ENCODE measurements at places on chromosomes 13 and 19.

DNA sequence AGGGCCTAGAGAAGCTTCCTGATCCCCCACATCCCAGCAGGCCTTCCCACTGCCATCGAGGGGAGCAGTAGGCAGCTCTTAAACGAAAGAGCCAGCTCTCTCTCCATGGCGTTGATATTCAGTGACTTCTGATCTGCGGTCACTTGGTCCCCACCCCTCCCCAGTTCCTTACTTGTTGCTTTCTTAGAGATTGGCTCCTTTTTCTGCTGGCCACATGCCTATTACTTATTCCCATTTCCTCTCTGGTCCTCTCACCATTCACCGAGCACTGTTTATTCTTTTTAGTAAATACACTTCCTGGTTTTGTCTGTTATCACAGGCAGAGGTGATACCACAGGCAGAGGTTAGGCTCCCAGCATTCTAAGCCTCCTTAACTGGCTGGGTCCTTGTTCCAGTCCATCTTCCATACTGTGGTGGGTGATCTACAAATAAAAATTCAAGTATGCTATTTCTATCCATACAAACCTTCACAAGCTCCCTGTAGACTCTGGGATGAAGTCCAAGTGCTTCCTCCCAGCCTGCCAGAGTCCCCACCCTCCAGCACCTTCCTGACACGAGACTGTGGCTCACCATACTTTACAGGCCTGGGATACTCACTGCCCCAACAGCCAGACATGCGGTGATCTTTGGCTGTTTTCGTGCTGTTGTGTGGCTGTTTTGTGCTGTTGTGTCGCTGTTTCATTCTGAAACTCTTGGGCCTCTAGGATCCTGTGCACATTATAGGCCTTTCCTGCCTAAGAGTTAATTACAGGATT, 315.9 kb downstream of the ATP8A2 start:
- DNase-seq, result no peak

- DNase-seq, result no peak
Measured at GRCh38 chr19:40623403-40624251, 22.5 kb downstream of the LTBP4 start.

DNA sequence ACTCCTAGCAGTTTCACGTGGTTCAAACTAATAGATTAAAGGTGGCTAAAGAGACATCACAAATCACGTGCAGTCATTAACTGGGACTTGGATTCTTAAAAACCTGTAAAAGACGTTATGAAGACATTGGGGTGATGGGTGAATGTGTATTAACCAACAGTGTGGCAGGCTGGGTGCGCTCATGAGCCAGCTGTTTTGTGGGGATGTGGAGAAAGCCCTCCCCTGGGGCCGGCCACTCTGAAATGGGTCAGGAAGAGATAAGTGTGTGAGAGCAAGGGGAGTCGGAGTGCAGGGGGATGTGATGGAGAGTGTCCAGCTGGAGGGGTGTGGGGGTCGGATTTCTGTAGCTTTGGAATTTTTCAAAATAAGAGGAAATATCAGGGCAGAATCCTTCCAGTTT, 10.4 kb downstream of the UPF1 start:
- no peak for DNase-seq

DNA sequence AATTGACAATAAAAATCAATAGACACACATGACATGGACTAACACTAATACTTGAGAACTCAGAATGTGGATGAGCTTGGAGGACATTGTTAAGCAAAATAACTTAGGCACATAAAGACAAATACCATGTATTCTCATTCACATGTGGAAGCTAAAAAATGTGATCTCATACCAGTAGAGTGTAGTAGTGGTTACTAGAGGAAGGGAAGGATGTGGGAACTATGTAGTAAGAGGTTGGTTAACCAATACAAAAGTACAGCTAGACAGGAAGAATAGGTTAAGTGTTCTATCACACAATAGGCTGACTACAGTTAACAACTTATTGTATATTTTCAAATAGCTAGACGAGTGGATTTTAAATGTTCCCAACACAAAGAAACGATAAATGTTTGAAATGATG, 415.8 kb upstream of the KLF12 start:
- no peak for DNase-seq

GRCh38 chr19:45231891-45232290, 13.3 kb downstream of the EXOC3L2 start:
- no peak for DNase-seq

DNA sequence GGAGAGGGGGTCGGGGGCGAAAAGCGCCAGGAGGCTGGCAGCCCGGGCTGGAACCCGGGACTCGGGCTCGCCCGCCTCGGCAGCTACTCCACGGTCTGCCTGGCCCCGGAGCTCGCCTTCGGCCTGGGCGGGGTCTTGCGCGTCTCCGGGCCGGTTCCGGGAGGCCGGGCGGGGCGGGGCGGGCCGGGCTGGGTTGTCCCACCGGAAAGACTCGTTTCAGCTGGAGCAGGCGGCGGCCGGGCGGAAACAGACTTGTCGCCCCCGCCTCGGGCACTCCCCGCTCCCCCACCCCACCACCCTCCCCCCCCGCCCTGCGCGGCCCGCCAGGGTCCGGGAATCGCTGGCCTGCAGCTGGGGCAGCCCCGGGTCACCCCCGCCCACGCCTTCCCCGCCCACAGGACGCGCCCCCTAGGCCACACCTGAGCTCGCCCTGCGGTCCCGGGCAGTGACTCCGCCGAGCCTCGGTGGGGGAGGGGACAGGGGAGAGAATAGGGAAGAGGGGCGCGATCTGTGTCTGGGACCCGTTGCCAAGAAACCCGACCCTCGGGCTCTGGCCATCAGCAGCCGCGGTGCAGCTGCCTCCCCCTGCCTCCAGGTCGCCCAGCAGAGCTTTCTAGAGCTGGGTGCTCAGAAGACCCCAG, 109.4 kb downstream of the KCTD15 start:
- no peak for DNase-seq

GRCh38 chr19:12596485-12596884, 14.1 kb downstream of the ZNF490 start:
- DNase-seq, result no peak

- DNase-seq, result no peak
Measured at GRCh38 chr19:44050740-44051649, 841 bp upstream of the ZNF223 start.

GRCh38 chr13:106078191-106078590, 457.3 kb downstream of the EFNB2 start:
- DNase-seq, result no peak

DNA sequence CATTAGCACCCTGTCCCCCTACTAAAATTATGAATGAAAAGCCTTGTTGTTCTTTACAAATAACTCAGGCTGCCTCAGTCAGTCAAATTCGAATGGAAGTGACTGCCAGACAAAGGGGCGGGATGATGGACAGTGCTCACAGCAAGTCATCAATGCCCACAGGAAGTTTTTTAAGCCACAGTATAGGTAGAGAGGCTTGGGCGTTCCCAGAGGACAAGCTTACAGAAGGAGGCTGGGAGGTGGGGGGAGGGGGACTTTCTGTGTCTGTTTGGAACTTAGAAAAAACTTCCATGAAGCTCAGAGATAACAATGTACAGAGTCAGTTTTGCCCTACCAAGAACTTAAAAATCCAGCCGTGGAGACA, 18.5 kb upstream of the SPRY2 start:
- DNase-seq, result no peak

GRCh38 chr19:40613690-40614621, 12.8 kb downstream of the LTBP4 start:
- DNase-seq, result peak; percentile 88

- no peak for DNase-seq
Measured at GRCh38 chr13:44873461-44873860, 115.8 kb downstream of the NUFIP1 start.

GRCh38 chr19:39752390-39752789, 14.6 kb upstream of the CLC start:
- no peak for DNase-seq

- no peak for DNase-seq
Measured at GRCh38 chr19:54062643-54063042, 1.1 kb downstream of the VSTM1 start.

DNA sequence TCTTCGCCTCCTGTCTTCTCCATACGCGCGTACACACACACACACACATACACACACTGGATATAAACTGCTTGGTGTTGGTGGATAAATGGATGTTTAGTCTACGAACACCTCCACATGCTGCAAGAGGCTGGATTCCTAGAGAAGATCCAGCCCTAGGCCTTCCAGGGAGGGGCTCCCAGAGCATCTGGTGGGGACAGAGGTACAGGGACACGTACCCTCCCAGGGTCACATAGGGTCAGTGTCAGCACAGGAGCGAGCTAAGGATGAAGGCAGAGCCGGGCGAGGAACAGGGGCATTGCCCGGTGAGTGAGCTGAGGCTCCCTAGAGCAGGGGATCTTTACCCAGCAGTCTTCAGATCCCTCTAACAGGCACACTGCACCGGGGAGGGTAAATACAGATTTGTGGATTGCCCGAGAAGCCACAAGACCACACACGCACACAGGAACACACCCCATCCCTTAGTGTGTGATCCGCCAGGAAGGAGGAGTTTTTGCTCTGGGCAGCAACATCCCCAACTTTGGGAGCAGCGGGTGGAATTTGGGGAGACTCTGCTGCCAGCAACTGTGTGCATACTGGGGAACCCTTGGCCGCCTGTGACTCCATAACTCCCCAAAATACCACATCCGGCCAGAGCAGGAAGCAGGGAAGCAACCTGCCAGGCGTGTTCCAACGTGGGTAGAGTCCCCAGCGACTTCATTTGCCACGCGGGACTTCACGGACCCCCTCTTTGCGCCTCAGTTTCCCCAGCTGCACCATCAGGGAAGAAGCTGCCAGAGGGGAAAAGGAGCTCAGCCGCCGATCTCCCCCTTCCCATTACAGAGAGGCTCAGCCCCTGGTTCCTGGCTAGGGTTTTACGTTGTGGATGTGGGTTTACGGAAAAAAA, 5.8 kb upstream of the TLE2 start:
- DNase-seq, result peak; percentile 70

DNA sequence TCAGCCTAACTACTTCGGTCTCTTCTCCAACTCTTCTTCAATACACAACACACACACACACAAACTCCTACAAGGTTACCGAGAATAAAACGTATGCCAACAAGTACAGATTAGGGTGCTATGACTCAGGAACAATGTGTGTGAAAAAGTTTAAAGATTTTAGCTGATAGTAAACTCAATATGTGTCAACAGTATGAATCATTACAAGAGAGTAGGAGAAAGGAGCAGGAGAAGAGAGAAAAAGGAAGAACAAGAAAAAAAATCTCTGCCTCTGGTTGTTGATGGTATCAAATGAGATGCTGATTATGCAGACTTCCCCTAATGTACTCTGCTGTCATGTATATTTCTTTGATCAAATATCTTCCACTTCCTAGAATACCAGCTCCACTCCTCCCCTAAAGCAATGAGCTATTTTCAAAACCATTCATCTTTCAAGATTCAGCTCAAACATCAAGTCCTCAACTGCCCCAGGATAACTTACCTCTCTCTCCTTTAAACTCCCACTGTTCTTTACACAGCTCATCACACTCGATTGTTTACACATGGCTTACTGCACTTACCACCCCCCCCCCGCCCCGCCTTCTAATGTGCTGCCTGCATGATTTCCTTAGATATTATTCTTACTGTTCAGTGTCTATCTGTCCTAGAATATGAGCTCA, 95.6 kb downstream of the FAM216B start:
- peak; percentile 79 for DNase-seq

GRCh38 chr19:38517321-38517720, 83.8 kb downstream of the RYR1 start:
- no peak for DNase-seq

All from HCEC 1CT (cell line).